ENCODE measurements at places on chromosomes 11 and 22. TPM values are rescaled to one million over a fixed set of nuclear protein-coding genes. Genes with fewer than 3 reads are reported as not detected.

GRCh38 chr11:128574576-128575011 lies 12.8 kb downstream of the ETS1 start:
- H3K4me3 ChIP-seq, result no peak overlapping the region
- no peaks in the 10 kb centered on the region for H3K27me3 ChIP-seq
- peaks cover 2% of the 10 kb centered on the region for H3K36me3 ChIP-seq

MYOD1 gene
- not detected for total RNA-seq

DNA sequence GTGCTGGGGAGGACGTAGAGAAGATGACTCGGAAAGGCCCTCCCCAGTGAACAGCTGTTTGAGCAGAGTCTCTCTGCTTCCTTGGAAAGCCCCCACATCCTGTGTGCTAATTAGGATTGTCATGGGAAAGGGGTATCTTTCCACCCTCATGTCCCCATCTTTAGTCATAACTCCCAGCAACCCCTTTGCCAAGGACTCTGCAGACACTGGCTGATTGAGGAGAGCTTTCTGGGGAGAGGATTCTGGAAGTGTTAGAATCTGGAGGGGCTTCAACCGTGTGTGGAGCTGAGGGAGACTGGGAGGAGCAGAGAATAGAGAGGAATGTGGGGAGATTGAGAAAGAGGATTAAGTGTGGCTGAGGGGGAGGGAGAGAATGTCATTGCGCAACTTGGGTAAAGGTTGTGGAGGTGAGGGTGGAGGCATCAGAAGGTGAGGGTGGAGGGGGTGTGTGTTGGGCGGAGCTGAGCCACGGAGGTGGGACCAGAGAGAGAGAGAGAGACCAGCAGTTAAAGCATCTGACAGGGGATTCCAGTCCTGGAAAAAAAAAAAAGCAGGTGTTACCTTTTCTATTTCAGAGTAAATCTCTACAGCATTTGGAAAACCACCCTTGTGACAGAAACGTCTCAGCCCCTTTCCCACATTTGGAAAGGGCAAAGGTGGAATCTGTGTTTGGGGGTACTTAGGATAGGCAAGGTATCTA lies 2.2 kb downstream of the DTX4 start:
- H3K27me3 ChIP-seq, result peaks cover 12% of the 10 kb centered on the region
- DNase-seq, result no peak
- no peak overlapping the region for H3K27ac ChIP-seq
- no peak overlapping the region for H3K4me3 ChIP-seq

DNA sequence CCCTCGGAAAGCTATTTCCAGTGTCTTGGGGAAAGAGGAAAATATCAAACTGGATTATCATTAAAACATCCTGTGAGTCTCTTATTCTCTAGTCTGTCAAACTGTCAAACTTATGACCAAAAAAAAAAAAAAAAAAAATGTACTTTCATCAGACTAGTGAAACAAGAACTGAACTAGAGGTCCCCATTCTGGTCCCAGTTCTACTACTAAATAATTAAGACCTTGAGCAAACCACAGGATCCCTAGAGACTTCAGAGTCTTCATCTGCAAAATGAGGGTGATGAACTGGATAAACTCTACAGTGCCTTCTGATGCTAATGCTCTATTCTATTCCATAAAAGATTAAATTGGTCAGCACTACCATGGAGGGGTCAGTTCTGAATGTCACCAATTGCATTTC lies 105.8 kb downstream of the SERGEF start:
- DNase-seq, result no peak
- no peak overlapping the region for H3K4me3 ChIP-seq
- H3K27ac ChIP-seq, result no peak overlapping the region
- no peaks in the 10 kb centered on the region for H3K27me3 ChIP-seq

DNA sequence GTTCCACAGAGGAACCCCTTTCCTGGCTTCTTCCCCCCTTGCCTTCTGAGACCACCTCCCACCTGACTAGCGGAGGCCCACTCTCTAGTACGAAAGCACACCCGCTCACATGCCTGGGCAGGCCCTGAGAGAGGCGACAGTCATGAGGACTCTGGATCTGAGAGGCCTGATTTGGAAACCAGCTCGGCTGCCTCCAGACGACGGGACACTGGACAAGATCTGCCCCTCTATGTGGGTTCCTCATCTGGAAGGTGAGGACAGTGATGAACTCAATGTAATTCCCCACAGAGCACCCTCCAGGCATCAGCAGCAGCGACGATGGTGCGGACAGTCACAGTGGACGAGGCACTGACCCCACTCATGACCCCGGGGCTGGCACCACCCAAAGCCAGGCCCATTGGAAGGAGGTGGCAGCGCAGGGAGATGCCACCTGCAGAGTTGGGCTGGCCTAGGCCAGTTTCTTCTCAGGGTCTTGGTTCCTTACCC lies 7.5 kb downstream of the SULT4A1 start:
- peaks cover 33% of the 10 kb centered on the region for H3K27me3 ChIP-seq
- no peak overlapping the region for H3K27ac ChIP-seq
- H3K4me1 ChIP-seq, result no peaks in the 10 kb centered on the region
- H3K4me3 ChIP-seq, result no peak overlapping the region
- no peaks in the 10 kb centered on the region for H3K36me3 ChIP-seq
- no peak for DNase-seq

Data from activated CD4-positive, alpha-beta T cell treated with anti-CD3 and anti-CD28 coated beads for 36 hours (primary cell).